B cell (primary cell): ENCODE measurements at places on chromosomes 2 and 18. TPM values are rescaled to one million over a fixed set of nuclear protein-coding genes. Genes with fewer than 3 reads are reported as not detected.

TUBA3E gene
- polyA plus RNA-seq, result not detected in 2 replicates

NLRC4 gene
- 0.46 and 0.64 TPM in 2 replicates for polyA plus RNA-seq

RIOK3 gene
- 42.5 and 69.3 TPM in 2 replicates for polyA plus RNA-seq

- no peaks in the 10 kb centered on the region for H3K36me3 ChIP-seq
- no peaks in the 10 kb centered on the region for H3K4me1 ChIP-seq
- H3K4me3 ChIP-seq, result no peak overlapping the region
- H3K27me3 ChIP-seq, result peaks cover 3% of the 10 kb centered on the region
- DNase-seq, result no peak
- H3K27ac ChIP-seq, result no peak overlapping the region
Observed at GRCh38 chr2:17616405-17616804, 75.9 kb downstream of the VSNL1 start.

- H3K4me3 ChIP-seq, result no peak overlapping the region
- DNase-seq, result no peak
- H3K27ac ChIP-seq, result no peak overlapping the region
- no peaks in the 10 kb centered on the region for H3K27me3 ChIP-seq
Observed at GRCh38 chr2:203025592-203025991, 10.9 kb downstream of the NBEAL1 start.

GRCh38 chr2:170461889-170462288, 253.2 kb upstream of the SP5 start:
- no peak overlapping the region for H3K27ac ChIP-seq
- no peak overlapping the region for H3K4me3 ChIP-seq
- no peak for DNase-seq

GRCh38 chr2:139924070-139924469, 1143.9 kb upstream of the NXPH2 start:
- H3K4me1 ChIP-seq, result no peaks in the 10 kb centered on the region
- H3K36me3 ChIP-seq, result no peaks in the 10 kb centered on the region
- H3K27me3 ChIP-seq, result no peaks in the 10 kb centered on the region
- no peak overlapping the region for H3K27ac ChIP-seq
- DNase-seq, result no peak

- H3K36me3 ChIP-seq, result no peaks in the 10 kb centered on the region
- no peak overlapping the region for H3K4me3 ChIP-seq
- no peak overlapping the region for H3K27ac ChIP-seq
- no peaks in the 10 kb centered on the region for H3K27me3 ChIP-seq
- DNase-seq, result no peak
Observed at GRCh38 chr18:3321133-3321812, 59.3 kb downstream of the MYL12B start.

DNA sequence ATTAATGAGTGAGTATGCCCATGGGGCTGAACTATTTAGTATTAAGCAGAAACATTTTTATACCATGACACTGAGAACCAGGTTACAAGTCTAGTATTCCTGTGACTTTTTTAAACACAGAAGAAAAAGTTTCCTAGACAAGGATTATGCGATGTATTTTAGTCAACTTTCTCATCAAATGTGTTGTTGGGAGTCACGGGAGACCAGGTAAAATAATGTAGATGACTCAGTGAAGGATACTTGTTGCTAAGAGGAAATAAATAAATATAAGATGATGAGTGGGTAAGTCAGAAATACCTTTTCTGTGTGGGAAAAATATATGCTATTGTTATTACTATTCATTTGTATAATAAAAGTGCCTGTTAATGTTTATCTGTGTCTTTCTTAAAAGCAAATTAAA, 23.4 kb downstream of the MBD5 start:
- H3K36me3 ChIP-seq, result no peaks in the 10 kb centered on the region
- H3K4me3 ChIP-seq, result no peak overlapping the region
- H3K27me3 ChIP-seq, result no peaks in the 10 kb centered on the region
- H3K27ac ChIP-seq, result no peak overlapping the region
- DNase-seq, result no peak

DNA sequence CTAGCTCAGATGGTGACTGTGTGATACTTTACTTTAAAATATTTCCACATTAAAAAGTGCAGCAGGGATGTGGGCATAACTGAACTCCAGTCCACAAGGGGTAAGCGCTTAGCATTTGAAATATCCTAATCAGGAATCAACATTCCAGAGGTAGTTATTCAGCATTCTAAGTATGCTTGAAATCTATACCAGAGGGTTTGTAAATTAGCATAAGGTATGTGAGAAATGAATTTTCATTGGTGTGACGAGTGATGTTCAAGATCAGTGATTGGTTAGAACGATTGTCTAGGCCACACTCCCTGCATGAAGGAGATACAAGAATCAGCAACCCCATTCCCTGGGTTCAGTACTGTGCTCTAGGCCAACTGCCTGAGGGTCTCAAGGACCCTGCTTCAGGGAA, 42.6 kb downstream of the MAPK4 start:
- DNase-seq, result no peak
- peaks cover 3% of the 10 kb centered on the region for H3K27me3 ChIP-seq
